Ovary (tissue), 10 donors: ENCODE measurements at places on chromosomes 12 and 14.

- no peak for DNase-seq
Measured at GRCh38 chr12:99302874-99303273, 344.7 kb upstream of the GARIN6 start.

- DNase-seq = no peak
Measured at GRCh38 chr14:80404413-80404812, 193.1 kb upstream of the DIO2 start.

- no peak for DNase-seq
Measured at GRCh38 chr12:84756961-84757360, 155.6 kb downstream of the SLC6A15 start.

- no peak for DNase-seq
Measured at GRCh38 chr12:94309373-94309772, 150.3 kb downstream of the CEP83 start.

DNA sequence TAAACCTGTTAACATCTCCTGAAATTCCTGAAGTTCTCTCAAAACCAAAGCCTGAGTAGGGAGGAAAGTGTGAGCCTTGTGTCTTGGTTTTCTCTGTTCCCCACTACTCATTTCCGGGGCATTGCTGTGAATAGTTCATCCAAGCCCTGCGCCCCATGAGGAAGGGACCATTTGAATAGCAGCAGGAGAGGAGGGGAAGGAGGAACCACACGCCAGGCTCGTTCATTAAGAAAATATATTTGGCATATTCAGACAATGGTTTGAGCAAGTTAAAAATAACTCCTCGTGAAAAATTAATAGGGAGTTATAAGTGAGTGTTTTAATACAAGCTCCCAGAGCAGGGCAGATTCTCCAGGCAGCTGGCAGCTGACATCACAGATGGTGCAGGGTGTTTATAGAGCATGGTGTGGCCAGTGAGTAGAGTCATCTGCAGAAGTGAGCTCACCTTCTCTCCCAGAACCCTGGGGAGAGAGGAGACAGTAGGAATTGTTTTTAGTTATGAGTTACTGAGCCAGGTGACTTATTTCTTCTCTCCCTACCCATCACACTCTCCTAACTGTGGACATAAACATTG is 29.5 kb upstream of the CISTR start:
- DNase-seq = no peak

DNA sequence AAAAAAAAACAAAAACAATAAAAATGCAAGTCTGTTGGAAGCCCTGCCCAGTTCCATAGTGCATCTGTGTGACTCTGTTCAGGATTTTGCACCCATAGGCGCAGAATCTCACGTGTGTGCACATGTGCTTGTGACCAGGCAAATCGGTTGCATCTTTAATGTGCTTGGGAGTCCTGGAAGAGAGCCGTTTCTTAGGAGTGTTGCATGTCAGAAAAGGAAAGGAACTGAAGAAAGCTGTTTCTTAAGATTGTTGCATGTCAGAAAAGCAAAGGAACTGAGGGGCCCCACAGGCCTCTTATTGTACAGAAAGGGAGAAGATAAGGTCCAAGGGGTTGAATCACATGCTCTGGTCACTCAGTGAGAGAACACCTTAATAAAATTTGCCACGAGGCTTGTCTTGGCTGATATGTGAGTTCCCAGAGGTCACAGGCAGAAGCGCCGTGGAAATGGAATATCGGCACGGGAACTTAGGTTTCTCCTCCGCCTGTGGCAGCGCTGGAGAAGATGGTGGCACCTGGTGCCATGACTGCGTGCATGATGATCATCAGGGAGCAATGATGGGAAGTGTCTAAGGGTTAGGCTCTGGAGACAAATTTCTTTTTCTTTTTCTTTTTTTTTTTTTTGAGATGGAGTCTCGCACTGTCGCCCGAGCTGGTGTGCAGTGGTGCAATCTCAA is 90.0 kb downstream of the LRRC74A start:
- no peak for DNase-seq

GRCh38 chr14:20807304-20808161 is 4.9 kb upstream of the RNASE1 start:
- DNase-seq = no peak

DNA sequence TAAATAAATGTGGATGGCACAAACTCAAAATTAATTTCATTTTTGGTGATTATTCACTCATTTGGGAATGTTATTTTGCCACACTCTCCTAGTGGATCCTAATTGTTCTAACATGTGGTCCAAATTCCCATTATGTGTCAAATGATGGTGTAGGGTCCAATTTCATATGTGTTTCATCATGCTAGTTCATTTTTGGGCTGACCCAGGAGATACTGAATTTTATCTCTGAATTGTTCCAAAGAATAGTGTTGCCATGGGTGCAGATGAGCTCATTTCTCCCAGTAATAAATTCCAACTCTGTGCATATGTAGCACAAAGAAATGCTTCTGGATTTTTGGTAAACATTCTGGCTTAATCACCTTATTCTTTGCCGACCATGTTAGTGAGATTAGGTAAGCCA is 23.5 kb upstream of the SEL1L start:
- no peak for DNase-seq

GRCh38 chr12:42172441-42173210 is 28.0 kb upstream of the GXYLT1 start:
- DNase-seq = no peak

DNA sequence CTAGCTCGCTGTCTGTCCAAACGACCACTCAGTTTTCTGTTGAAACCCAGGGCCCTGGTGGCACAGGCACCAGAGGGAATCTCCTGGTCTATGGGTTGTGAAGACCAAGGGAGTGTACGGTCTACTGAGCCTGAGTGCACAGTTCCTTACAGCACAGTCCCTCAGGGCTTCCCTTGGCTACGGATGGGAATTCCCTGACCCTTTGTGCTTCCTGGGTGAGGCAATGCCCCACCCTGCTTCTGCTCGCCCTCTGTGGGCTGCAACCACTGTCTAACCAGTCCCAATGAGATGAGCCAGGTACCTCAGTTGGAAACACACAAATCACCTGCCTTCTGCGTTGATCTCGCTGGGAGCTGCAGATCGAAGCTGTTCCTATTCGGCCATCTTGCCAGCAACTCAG is 22.6 kb downstream of the GPHN start:
- no peak for DNase-seq

GRCh38 chr12:124829008-124829707 is 34.5 kb downstream of the SCARB1 start:
- no peak for DNase-seq

DNA sequence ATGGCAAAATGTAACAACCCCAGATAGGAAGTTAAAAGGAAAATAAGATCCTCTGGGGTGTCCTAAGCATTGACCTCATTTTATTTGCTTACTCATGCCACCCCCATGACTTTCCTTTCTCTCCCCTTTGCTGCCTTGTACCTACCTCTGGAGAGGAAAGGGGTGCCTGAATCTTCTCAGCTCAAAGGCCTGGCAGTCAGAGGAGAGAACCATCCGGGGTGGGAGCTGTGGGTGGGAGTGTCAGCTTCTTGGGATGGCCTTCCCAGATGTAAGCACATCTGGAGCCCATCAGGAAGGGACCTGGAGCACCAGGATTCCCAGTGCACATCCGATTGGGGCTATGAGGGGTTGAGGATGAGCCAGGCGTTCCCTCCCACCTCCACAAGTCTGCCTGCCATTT is 5.2 kb upstream of the ITGA5 start:
- no peak for DNase-seq

- DNase-seq = no peak
Measured at GRCh38 chr14:24888532-24888931, 161.4 kb downstream of the STXBP6 start.

GRCh38 chr12:107108995-107109508 is 15.7 kb upstream of the CRY1 start:
- no peak for DNase-seq

- DNase-seq = no peak
Measured at GRCh38 chr14:30587141-30587540, 28.2 kb downstream of the G2E3 start.

GRCh38 chr12:128474916-128475315 is 207.9 kb downstream of the TMEM132C start:
- DNase-seq = no peak

DNA sequence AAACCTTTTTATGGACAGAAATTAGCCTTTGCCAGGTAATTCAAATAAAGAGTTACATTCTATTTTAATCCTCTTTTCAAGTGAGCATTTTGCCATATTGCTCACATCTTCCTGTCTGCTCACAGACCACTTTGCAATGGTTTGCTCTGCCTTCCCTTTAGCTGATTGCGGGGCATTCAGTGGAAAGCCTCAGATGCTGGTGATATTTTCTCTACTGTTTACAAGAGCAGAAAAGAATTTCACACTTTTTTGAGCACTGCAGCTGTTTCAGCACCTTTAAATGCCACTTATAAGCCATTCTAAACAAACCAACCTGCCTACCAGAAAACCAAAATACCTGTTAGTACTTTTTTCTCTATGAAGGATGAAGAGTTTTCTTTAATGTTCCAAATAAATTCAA is 195.7 kb upstream of the LRIG3 start:
- DNase-seq = no peak

- no peak for DNase-seq
Measured at GRCh38 chr12:3335078-3335487, 155.9 kb upstream of the PRMT8 start.

DNA sequence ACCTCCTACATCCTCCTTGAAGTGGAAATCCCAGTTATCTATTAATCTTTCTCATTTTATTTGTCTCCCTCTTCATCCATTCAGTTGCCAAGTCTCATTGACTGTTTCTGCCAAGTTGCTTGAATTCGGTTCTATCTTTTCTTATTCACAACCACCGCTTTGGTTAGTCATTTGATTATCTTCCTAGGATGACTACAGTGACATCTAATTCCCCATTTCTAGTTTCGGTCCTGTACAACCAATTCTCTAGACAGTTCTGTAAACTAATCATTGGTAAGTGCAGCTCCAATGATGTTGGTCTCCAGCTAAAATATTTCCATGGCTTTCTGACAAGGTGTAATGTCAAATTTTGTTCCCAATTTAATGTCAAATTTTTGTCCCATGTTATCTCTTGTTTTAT is 220.1 kb downstream of the ADAMTS20 start:
- DNase-seq = no peak

- peak; percentile 22 for DNase-seq
Measured at GRCh38 chr12:30691122-30691879, 4.4 kb downstream of the IPO8 start.

DNA sequence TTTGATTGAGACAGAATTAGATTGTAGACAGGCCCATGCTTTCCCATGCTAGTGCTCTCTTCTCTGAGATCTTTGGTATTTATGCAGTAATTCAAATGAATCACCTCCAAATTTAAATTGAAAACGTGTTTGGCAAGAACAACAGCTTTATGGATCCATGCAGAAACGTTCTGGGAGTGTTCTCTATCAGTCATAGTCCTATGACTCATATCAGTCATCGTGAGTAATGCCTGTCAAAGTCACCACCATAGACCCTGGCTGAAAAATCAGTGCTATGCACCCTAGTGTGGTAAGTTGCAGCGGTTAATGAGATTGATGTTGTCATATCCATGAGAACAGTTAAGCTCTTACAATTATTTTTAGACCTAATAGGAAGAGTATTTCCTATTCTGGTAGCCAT is 90.1 kb upstream of the FOXG1 start:
- no peak for DNase-seq
